ENCODE measurements at places on chromosomes 7 and 10.

DNA sequence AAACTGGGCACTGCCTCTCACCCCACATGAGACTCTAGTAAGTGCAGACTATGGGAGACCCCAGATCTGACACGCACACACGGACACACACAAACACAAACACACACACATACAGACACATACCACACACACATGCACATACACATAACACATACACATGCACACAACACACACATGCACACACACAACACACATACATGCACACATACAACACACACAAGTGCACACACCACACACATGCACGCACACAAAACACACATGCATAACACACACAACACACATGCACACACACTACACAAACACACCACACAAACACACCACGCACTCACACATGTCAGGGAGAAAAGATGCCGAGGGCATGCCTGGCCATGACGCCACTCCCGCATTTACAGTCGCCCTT is 205.5 kb downstream of the TYW1B start:
- no peak for DNase-seq

DNA sequence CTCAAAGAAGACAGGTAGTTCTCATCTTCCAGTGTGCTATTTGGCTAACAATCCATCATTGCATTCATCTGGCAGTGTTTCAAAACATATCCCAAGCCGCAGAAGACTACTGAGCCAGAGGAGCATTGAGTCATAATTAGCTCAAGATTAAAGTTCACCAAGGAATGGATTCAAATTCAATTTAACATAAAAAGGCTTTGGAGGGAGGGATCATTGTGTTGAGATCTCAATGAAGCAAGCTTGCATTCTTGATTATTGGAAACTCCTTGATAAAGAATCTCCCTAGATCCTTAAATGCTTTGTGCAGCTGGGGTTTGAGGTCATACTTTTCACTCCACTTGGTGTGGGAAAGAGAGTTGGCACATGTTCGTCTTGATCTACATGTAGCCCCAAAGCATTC is 142.8 kb upstream of the SEMA3A start:
- no peak for DNase-seq

DNA sequence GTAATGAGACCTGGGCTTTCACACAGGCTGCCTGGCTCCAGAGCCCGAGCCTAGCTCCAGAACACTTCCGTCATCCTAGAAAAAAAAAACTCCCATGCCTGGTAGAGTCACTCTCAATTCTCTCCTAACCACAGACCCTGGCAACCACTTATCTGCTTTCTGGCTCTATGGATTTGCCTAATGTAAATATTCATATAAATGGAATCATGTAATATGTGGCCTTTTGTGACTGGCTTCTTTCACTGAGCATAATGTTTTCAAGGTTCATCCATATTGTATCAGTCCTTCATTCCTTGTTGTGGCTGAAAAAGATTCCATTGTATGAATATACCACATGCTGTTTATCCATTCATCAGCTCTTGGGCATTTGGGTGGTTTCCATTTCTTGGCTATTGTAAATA is 167.7 kb upstream of the MKLN1 start:
- no peak for DNase-seq

DNA sequence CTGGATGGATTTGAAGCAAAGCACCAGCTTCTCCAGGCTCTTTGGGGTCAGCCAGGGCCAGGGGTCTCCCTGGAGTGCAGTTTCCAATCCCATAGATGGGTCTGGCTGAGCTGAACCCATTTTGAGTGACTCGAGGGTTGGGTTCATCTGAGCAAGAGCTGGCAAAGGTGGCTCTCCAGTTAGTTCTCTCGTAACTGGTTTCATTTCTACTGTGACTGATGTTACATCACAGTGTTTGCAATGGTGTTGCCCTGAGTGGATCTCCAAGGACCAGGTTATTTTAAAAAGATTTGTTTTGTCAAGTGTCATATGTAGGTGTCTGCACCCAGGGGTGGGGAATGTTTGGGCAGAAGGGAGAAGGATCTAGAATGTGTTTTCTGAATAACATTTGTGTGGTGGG is 14.2 kb downstream of the LEP start:
- DNase-seq = no peak

Measured in activated CD8-positive, alpha-beta memory T cell treated with anti-CD3 and anti-CD28 coated beads for 1 hour (primary cell).